ENCODE measurements at places on chromosomes 1 and 21. TPM values are rescaled to one million over a fixed set of nuclear protein-coding genes. Genes with fewer than 3 reads are reported as not detected.

Gene KIF26B
- total RNA-seq = not detected

Gene ACTN2
- total RNA-seq = not detected

Gene LHX8
- total RNA-seq = not detected

DNA sequence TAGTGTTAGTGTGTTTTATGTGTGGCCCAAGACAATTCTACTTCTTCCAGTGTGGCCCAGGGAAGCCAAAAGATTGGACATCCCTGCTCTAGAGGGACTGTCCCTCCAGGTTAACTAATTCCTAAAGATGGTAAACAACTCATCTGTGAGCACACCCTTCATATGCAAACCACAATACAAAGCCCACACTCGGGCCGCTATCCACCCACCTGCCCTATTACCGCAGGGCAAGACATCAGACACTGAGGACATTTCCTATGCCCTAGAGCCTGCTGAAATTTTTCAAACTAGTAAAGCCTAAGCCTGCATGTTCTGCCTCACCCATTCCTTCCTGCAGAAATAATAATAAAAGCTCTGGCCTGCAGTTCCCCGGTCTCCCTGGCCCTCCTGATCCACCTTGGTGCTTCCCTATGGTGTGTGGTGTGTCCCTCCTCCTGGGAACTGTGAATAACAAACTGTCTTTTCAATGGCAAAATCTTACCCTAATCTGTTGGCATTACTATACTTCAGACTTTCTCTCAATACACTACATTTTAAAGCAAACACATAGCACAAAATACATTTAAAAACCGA, 39.3 kb upstream of the NTPCR start:
- peaks cover 4% of the 10 kb centered on the region for H3K27me3 ChIP-seq
- peaks cover 18% of the 10 kb centered on the region for H3K4me1 ChIP-seq
- H3K36me3 ChIP-seq = no peaks in the 10 kb centered on the region
- H3K27ac ChIP-seq = no peak overlapping the region

DNA sequence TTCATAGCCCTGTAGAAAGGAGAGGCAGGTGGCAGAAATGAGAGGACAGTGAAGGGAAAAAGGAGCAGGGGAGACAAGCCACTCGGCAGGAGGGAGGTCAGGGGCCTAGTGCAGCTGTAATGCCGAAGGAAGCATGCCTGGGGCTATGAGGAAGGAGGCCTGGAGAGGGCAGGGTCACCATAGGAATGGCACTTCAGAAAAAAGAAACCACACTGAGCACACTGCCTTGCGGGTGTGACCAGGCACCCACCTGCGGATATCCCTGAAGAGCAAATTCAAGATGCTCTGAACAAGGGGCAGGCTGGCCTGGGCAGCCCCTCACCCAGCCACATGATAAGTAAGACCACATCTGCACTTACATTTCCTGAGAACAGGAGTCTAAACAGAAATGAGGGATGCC, 104.7 kb downstream of the JAK1 start:
- H3K36me3 ChIP-seq = peaks cover 50% of the 10 kb centered on the region
- no peaks in the 10 kb centered on the region for H3K27me3 ChIP-seq
- no peak for DNase-seq
- H3K27ac ChIP-seq = peak overlapping the region; percentile 63
- H3K4me3 ChIP-seq = no peak overlapping the region
- peaks cover 23% of the 10 kb centered on the region for H3K4me1 ChIP-seq

DNA sequence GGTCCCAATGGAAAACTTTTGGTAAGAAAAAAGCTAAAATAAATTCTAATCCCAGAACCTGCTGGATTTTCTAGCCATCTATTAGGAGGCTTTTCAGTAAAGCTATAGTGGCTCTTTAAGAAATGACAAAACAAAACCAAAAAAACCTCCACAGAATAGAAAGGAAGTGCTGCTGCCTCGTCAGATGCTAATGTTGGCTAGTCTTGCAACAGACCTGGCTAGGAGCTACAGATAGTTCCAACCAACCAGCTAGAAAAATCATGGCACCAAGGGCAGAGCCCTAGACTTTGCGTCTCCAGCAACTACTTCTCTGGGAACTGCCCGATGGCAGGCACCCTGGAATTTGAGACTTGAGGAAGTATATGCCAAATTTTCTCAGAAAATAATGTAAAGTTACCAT, 7.6 kb downstream of the CD101 start:
- peak; percentile 60 for DNase-seq
- peaks cover 2% of the 10 kb centered on the region for H3K27me3 ChIP-seq
- H3K4me1 ChIP-seq = peaks cover 28% of the 10 kb centered on the region
- H3K27ac ChIP-seq = peak overlapping the region; percentile 73

DNA sequence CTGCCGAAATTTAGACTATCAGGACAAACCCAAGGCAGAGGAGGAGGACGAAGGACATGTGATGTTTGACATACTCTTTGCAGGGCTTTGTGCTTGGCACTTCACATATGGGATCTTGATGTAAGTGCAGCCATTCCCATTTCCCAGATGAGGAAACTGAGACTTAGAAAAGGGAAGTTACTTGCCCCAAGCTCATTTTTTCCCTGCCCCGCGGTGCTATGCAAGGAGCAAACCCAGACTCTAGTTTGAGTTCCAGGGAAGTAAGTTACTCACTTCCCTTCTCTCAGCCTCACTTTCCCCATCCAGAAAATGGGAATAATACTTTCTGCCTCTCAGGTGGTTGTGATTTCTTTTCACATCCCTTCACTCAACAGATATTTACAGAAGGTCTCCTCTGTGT, 4.5 kb upstream of the FOXO6 start:
- H3K27ac ChIP-seq = no peak overlapping the region
- no peak for DNase-seq
- no peaks in the 10 kb centered on the region for H3K36me3 ChIP-seq
- peaks cover 17% of the 10 kb centered on the region for H3K27me3 ChIP-seq

GRCh38 chr1:75203415-75204277, 69.5 kb downstream of the LHX8 start:
- no peaks in the 10 kb centered on the region for H3K4me1 ChIP-seq
- no peak overlapping the region for H3K27ac ChIP-seq
- H3K4me3 ChIP-seq = no peak overlapping the region
- no peak for DNase-seq
- no peaks in the 10 kb centered on the region for H3K27me3 ChIP-seq
